ENCODE measurements at places on chromosomes 7 and 10.

DNA sequence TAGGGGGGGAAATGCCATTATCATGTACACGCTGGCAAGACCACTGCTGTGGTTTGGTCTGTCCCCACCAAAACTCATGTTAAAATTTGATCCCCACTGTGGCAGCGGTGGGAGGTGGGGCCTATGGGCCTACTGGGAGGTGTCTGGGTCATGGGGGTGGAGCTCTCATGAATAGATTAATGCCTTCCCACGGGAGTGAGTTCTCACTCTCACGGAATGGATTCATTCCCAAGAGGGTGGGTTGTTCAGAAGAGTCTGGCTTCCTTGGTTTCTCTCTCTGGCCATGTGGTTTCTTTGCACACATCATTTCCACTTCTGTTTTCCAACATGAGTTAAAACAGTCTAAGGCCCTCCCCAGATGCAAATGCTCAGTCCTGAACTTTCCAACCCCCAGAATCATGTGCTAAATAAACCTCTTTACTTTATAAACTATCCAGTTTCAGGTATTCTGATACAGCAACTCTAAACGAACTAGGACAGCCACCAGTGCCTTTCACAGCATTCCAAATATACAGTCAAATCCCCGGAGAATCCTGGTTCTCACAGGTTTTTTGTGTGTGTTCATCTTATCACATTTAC is 44.3 kb downstream of the SMURF1 start:
- DNase-seq = no peak

GRCh38 chr7:23161482-23161881 is 20.4 kb upstream of the NUP42 start:
- no peak for DNase-seq

DNA sequence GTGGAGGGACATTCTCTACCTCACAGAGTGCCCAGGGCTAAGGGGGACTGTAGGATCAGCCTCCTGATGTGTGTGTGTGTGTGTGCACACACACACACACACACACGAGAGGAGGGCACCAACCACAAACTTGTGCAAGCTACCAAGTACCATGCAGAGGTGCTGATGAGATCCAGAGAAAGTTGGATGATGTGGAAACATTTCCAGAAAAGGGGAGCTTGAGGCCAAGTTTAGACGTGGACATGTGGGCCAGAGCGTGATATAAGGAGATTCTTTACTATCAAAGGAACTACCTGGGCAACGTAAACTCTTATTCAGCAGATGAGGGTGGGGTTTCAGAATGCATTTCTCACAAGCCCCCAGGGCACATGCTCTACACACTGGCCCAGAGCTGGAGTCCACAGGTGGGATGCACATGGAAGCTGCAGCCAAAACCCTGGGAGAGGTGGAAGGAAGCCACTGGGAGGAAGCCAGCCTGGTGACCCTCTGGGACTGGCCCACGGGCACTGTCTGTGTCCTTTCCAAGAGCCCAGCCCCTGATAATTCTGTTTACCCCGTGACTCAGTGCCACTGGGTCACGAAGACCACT is 53.5 kb downstream of the DLG5 start:
- no peak for DNase-seq

DNA sequence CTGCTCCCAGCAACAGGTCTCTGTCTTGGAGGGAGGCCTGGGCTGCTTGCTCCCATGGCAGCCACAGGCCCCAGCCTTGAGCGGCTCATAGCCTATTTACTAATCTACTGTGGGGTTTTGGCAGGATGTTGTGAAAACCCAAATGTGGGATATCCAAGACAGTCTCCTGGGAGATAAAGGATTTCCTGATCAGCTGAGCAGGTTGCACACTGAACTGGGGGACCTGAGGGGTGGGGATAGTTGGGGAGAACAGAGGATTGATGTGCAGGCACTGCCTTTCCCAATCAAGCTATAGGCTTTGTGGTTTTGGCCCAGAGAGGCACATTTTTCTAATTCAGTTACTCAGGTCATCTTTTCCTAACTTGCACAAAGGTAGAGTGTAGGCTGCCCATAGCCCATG is 92.6 kb downstream of the SH2D4B start:
- DNase-seq = no peak
